ENCODE measurements at places on chromosomes 4 and X.

- no peak for DNase-seq
Observed at GRCh38 chrX:81195259-81195658, 6.5 kb downstream of the HMGN5 start.

- DNase-seq = no peak
Observed at GRCh38 chr4:38105475-38106220, 145.4 kb downstream of the PTTG2 start.

- no peak for DNase-seq
Observed at GRCh38 chrX:115322375-115322774, 32.9 kb downstream of the LUZP4 start.

DNA sequence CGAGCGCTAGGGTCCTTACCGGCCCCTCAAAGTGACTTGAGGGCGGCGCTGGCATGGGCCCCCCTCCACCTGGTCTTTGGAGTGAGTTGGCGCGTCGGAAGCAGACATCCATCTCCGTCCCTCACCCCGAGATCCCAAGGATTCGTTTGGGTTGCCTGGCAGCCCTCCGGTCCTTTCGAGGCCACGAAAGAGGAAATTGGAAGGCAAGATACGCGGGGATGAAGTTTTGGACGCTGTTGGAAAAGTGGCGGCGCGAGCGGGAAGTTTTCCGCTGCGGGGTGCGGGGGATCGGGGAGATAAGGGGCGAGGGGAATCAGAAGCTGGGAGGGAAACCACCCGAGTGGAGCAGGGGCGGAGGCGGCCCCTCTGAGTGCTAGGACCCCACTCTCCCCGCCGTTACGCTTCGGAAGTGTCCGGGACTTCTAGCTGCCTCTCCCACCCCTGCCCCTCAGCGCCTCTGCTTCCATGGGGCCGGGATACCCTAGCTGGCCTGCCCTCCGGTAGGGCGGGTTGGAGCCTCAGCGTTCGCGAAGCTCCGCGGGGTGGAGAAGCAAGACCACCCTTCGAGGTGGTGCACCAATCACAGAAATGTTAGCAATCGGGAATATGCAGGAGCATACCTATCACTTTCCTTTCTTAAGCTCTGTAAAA is 57.8 kb downstream of the FRMPD3 start:
- DNase-seq = peak; percentile 15

GRCh38 chr4:3826247-3827172 is 60.3 kb downstream of the ADRA2C start:
- DNase-seq = no peak
